ENCODE measurements at places on chromosomes 5 and 9.

- DNase-seq, result no peak
These were observed 42.2 kb upstream of the LCP2 start for GRCh38 chr5:170339780-170340167.

DNA sequence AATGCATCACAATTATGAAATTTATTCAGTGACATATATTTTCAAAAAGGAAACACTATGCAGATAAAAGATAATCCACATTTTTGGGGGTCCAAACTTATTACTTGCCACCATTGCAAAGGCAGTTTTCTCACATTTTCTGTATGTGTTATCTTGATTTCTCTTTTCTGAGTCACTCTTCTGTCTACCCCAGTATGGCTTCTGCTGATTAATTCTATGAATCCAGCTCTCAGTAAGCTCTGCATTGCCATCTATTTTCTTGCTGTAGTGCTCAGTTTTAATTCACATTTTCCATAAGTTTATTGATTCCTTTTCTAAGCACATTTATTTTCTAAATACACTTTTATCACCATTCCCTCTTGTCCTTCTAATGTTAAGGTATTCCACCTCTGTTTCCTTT lies 1.7 kb downstream of the IFNA10 start:
- DNase-seq, result no peak

DNA sequence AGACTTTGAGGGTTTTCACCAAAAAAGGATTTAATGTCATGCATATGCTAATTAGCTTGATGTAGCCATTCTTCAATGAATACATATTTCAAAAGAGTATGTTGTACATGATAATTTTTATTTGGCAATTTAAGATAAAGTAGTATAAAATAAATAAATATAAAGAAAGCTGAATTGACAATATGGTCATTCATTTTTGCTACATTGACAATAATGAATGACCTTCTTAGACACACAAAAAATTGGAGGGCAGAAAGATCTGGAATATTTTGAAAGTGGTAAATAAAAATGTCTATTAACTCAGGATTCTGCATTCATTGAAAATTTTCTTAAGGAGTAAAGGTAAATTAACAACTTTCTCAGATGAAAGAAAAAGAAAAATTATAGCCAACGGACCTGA lies 324.8 kb upstream of the FTMT start:
- DNase-seq, result no peak

- DNase-seq, result no peak
These were observed 5.0 kb downstream of the CDC42SE2 start for GRCh38 chr5:131268758-131269370.

DNA sequence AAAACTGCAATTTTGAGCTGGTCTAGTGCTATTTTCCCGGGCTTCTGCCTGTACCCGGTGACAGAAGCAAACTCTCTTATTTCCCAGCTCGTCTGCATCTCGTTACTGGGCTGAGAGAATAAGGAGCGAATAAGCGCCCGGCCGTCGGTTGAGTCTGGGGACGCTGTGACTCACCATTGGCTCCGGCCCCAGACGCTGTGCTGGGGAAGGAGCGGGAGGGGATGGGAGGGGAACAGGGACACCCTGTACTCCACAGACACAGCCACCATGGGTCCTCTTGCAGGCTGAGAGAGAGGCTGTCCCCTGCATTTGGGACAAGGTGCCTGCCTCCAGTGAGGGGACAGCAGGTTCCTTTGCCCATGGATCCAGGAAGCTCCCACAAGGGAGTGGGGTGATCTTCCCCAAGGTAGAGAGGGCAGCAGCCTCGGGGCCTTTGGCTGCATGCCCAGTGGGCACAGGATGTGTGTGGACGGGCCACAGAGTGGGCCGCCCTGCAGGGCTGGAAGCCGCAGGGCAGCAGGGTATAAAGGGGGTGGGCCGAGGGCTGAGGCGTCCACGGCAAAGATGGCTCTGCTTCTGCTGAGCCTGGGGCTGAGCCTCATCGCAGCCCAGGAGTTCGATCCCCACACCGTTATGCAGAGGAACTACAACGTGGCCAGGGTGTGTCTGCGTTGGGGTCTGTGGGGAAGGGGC lies at the start of gene LCN9:
Gene LCN9, plus strand, starts transcription at position 552 of the 693 bp plus-strand sequence. Its CDS starts 13 bp downstream, at position 565.
- no peak for DNase-seq

DNA sequence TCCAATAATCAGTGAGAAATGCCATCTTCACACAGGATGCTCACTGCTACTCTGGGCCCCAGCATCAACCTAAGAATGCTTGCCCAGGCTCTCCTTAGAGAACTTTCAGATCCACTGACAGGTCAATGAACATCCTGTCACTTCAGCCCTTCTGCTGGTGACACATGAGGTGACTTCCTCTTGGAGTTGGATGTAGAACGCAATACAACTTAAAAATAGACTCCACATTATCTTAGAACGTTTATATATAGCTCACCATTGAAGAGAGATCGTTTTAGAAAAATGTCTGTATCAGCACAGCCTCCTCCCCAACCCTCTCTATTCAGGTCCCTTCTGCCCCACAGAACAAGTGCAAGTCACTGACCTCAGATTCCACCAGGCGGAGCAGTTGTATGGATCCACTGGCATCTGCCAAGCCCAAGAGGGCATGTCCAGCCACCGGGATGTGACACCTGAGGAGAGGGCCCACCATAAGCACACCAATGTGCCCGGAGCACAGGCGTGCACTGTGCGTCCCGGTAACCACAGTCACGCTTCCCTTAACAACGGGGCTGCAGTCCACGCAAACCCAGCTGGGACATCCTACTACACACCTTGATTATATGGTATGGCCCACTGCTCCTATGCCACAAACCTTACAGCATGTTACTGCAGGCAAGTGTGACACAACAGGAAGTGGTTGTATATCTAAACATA lies 2.9 kb downstream of the DPH7 start:
- no peak for DNase-seq

DNA sequence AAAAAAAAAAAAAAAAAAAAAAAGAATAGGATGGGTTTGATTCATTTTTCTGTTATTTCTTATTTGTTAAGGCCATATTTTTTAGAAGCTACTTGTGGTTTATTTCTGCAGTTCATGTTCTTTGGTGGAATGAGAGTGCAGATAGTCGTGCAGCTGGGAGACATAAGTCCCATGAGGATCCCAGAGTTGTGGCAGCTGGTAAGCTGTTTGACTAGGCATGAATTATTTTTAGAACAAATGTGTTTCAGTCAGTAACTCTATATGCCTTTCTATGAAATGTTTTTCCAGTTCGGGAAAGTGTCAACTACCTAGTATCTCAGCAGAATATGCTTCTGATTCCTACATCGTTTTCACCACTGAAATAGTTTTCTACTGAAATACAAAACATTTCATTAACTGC lies 5.0 kb upstream of the NIPSNAP3B start:
- DNase-seq, result no peak

- no peak for DNase-seq
These were observed 71.6 kb downstream of the GCNT1 start for GRCh38 chr9:76530458-76531110.

GRCh38 chr5:60727033-60727679 lies 27.2 kb upstream of the DEPDC1B start:
- DNase-seq, result no peak

DNA sequence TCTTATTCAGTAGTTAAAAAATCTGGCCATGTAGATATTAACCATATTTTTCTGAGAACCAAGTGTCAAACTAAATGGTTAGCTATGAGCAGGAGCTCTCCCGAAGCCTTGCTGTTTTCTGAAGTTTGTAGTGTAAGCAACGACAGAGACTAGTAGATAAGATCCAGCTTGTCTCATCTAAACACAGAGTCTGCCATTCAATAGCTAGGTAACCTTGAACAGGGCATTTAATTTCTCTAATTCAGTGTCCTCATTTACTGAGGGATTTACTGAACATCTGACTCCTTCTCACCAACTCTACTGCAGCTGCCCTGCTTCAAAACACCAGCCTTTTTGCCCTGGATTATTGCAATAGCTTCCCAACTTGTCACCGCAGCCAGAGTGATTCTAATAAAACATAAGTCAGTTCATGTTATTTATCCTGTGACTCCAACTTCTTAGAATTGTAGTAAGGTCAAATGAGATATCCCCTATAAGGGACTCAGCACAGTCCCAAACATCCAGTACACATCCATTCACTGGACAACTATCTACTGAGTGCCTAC lies 337.0 kb downstream of the PLK2 start:
- no peak for DNase-seq

- DNase-seq, result no peak
These were observed 88.0 kb downstream of the NLN start for GRCh38 chr5:65809817-65810531.

GRCh38 chr5:78983601-78984438 lies 1.3 kb downstream of the ARSB start:
- no peak for DNase-seq

- DNase-seq, result no peak
These were observed 961 bp downstream of the DPP7 start for GRCh38 chr9:137113385-137114159.

GRCh38 chr5:23484096-23484495 lies 23.3 kb upstream of the PRDM9 start:
- DNase-seq, result no peak

DNA sequence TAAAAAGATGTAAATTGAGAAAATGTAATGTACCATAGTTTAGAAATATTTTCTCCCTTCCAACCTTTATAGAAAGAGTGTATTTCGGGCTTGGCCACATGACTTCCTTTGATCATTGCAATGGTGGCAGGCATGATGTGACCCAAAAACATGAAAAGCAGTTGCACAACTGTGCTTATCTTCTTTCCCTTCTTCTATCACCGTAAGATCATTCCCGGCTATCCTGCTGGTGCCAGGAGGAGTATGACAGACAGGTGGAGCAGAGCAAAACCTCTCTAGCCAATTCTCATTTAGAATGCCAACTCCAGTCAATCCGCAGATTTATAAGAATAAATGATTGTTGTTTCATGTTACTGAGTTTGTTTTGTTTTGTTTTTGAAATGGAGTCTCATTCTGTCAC lies 10.6 kb upstream of the TESK1 start:
- no peak for DNase-seq

- DNase-seq, result no peak
These were observed 336.4 kb downstream of the ARL15 start for GRCh38 chr5:53974021-53974420.

Measured in CD4-positive, alpha-beta T cell treated with Interferon gamma for 1 hour (primary cell).